CD14-positive monocyte (primary cell): ENCODE measurements at places on chromosomes 2 and 18. TPM values are rescaled to one million over a fixed set of nuclear protein-coding genes. Genes with fewer than 3 reads are reported as not detected.

Gene ADAM23
- polyA plus RNA-seq = not detected

Gene ITGB6
- polyA plus RNA-seq = not detected

Gene UGT1A4
- polyA plus RNA-seq = not detected in 2 replicates

Gene OTOF
- 0.51 and 0.69 TPM in 2 replicates for polyA plus RNA-seq

- H3K27ac ChIP-seq = no peak overlapping the region
- no peaks in the 10 kb centered on the region for H3K4me1 ChIP-seq
- H3K4me3 ChIP-seq = no peak overlapping the region
- H3K27me3 ChIP-seq = no peaks in the 10 kb centered on the region
- H3K36me3 ChIP-seq = no peaks in the 10 kb centered on the region
Measured at GRCh38 chr2:183903026-183903425, 695.3 kb upstream of the ZNF804A start.

GRCh38 chr2:74391209-74391579 lies 11.1 kb upstream of the DCTN1 start:
- H3K4me3 ChIP-seq = peak overlapping the region; percentile 87
- DNase-seq = no peak
- peaks cover 9% of the 10 kb centered on the region for H3K4me1 ChIP-seq

DNA sequence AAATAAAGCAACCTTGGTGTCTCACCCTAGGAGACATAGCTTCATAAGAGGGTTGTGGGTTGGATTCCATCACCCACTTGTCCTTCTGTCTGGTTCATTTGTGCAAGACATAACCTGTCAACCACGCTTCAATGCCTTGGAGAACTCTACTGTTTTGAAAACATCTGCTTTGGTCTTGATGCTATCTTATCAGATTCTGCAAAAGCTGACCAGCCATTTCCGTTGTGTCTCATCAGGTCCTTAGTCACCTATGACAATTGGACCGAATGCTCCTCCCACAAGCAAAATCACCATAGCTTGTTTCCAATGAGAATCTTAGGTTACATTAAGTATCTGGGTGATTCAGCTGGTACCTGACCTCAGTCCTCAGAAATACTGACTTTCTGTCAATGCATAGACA lies 35.4 kb downstream of the STAT4 start:
- H3K27me3 ChIP-seq = no peaks in the 10 kb centered on the region
- DNase-seq = no peak
- H3K27ac ChIP-seq = no peak overlapping the region
